SK-N-SH (cell line): ENCODE measurements at places on chromosomes 11 and 22.
A peak's percentile ranks its signal among the peaks of the same experiment; 100 is the strongest.

DNA sequence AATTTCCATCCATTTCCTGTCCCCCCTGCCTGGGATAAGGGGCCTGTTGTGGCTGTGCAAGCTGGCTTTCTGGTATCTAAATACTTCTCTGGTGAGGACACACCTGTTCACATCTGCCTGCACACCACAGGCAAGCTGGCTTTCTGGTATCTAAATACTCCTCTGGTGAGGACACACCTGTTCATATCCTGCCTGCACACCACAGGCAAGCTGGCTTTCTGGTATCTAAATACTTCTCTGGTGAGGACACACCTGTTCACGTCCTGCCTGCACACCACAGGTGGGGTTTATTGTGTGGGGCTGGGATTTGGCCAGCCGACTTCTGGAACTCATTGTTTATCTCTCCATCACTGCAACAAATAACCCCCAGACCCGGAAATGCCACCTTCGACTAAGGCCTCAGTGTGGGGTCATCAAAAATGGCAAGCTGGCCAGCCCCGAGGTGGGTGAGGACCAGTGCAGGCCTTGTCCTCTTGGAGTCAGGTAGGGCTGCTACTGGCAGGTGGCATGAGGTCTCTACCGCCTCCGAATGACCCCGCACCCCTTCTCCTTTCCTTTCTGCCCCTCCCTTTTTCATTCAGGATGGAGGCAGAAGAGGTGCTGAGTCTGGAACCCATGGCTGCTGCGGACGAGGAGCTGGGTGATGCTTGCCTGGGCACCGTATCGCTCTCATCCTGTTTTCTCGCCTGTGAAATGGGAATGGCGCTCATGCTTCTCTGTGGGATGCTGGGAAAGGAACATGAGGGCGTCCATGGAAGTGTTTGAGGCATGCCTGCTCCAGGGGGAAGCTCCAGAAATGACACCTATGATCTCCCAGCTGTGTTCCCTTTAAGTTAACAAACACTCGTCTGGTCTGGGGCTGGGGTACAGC lies 43.5 kb upstream of the MYEOV start:
- H3K27me3 ChIP-seq: no peaks in the 10 kb centered on the region; the same call in 1 of the 2 replicates
- DNase-seq: no peak
- H3K27ac ChIP-seq: no peak overlapping the region
- H3K4me3 ChIP-seq: no peak overlapping the region

GRCh38 chr11:24515632-24516031 lies 18.8 kb downstream of the LUZP2 start:
- no peak for DNase-seq
- no peak overlapping the region for H3K27ac ChIP-seq
- no peaks in the 10 kb centered on the region for H3K27me3 ChIP-seq
- H3K4me3 ChIP-seq: no peak overlapping the region
- no peaks in the 10 kb centered on the region for H3K36me3 ChIP-seq

- peaks cover 10% of the 10 kb centered on the region for H3K4me1 ChIP-seq
- H3K36me3 ChIP-seq: no peaks in the 10 kb centered on the region
- H3K27me3 ChIP-seq: no peaks in the 10 kb centered on the region
- peak overlapping the region; percentile 66 for H3K4me3 ChIP-seq
- H3K27ac ChIP-seq: peak overlapping the region; percentile 66; the same call in 1 of the 2 replicates
- no peak for DNase-seq
Measured at GRCh38 chr22:40637183-40638150, 948 bp upstream of the MRTFA start.

DNA sequence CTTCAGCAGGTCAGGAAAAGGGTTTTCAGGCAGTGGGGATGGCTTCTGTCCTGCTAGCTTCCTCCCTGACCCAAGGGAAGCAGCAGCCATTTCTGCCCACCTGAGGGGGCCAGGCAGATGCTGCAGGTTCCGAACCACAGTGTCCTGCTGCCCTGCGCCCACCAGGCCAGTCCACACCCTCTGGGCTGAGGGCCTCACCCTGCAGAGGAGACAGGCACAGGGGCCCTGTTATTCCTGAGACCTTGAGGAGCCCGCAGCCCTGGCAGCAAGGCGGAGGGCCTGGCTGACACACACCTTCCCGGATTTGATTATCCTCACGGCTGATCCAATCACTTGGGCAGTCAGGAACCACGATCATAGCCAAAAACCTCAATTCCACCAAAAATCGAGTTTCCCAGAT lies 725.8 kb downstream of the BRD1 start:
- H3K4me3 ChIP-seq: no peak overlapping the region
- no peak for DNase-seq
- peaks cover 27% of the 10 kb centered on the region; the same call in 1 of the 2 replicates for H3K4me1 ChIP-seq
- H3K27ac ChIP-seq: peak overlapping the region; percentile 28; the same call in 1 of the 2 replicates

DNA sequence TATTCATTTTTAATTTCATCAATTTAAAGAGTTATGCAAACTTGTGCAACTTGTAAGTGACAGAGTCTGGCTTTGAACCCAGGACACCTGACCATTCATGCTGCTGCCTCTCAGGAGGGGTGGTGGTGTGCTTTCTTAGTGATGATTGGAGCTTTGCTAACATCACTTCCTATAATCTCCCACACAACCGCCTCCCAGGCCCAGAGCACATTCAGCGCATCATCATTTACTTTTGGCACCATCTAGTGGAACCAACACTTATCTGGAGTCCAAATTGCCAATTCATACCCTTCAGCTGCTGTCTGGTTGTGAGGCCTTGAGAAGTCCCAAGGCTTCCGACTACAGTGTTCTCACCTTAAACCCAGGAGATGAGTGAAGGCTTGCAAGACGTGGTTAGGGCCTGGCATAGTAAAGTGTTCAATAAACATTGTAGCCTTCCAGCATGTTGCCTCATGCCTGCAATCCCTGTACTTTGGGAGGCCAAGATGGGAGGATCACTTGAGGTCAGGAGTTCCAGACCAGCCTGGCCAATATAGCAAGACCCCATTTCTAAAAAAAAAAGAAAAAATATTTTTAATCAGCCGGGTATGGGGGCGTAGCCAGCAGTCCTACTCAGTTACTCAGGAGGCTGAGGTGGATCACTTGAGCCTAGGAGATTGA lies 1.1 kb upstream of the TTLL1 start:
- H3K4me3 ChIP-seq: no peak overlapping the region
- no peak overlapping the region for H3K27ac ChIP-seq
- H3K27me3 ChIP-seq: no peaks in the 10 kb centered on the region
- DNase-seq: peak; percentile 53
- no peaks in the 10 kb centered on the region for H3K4me1 ChIP-seq
